ENCODE measurements at places on chromosomes 11 and 22. TPM values are rescaled to one million over a fixed set of nuclear protein-coding genes. Genes with fewer than 3 reads are reported as not detected.

DNA sequence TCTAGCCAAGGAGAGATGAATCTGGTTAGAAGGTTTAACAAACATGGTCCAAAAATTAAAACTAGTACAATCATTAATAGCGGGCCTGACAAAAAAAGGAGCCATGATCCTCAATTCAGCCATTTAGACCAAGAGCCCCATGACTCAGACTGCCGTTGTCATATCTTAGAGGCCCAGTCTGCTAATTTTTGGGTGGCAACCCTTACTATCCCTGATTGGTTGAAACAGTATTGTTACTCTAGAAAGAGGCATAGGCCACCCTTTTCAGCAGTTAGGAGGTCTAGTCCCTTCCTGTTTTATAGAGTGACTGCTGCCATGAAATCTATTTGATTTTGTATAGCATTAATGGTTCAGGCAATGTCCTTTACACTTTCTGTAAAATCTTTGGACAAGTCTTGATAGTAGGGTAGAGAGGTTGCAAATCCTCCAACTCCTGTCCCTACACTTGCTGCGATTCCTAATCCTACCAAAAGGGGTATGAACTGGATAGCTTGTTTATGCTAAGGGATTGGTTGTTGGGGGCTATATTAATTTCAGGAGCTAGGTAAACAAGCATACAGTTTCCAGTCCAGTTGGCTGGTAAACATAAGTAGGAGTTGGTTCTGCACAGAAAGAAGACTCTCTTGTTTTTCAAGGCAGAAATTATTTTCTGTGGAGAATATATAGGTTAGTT is 1056.3 kb upstream of the CNTN5 start:
- DNase-seq = no peak

DNA sequence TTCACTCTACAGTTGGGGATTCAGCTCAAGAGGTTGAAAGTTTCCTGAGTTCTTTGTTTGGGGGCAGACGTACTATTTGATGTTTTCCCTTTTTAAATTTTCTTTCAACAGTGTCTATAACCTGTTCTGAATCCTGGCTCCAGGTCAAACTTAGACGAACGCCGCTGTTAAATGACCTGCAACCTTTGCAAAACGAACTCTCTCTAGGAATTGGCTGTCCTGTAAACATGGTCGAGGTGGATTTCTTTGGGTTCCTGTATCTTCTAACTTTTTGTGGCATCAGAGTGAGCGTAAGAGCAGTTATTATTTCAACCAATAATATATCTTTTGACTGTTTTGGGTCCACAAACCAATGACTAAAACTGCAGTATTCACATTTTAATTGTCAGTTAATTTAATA is 1.6 kb downstream of the OOSP4A start:
- no peak for DNase-seq

The NXPE4 gene
- total RNA-seq = not detected

The IGSF22 gene
- total RNA-seq = not detected

All from kidney epithelial cell (primary cell).